ENCODE measurements at places on chromosomes 2 and 18.

- no peak for DNase-seq
Measured at GRCh38 chr2:142056784-142057183, 74.0 kb downstream of the LRP1B start.

DNA sequence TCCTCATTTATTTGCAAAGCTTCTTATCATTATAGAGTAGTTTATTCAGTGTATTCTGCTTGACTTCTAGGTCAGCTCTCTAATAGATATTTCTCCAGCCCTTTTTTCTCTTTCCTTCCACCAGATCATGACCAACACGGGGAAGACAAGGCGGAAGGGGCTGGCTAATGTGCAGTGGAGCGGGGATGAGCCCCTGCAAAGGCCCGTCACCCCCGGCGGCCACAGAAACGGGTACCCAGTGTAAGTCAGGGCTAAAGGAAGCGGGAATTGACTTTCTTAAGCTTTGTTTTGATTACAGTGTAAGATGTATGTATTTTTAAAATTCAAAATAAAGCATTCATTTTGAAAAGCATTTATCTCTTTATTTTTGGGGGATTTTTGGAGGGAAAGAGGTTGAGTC is 50.7 kb upstream of the B3GNT7 start:
- DNase-seq, result no peak

GRCh38 chr18:58315739-58316215 is 271.8 kb downstream of the NEDD4L start:
- DNase-seq, result no peak

DNA sequence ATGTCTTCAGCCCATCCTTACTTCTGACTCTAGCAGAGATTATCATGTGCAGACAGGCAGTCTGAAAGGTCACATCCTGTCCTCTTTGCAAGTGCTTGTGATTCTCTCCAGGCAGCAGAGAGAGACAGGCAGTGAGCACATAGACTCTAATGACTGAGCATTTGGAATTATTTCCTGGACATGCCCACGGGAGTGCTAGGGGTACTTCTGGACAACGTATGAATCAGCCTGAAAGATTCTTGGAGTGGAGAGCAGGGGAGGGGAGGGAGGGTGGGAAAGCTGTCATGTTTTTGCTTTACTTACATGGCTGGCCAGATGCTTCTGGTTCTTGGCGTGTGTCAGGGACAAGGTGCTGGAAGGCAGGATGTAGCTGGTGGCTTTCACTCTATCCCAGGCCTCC is 150.6 kb downstream of the RIF1 start:
- DNase-seq, result no peak

DNA sequence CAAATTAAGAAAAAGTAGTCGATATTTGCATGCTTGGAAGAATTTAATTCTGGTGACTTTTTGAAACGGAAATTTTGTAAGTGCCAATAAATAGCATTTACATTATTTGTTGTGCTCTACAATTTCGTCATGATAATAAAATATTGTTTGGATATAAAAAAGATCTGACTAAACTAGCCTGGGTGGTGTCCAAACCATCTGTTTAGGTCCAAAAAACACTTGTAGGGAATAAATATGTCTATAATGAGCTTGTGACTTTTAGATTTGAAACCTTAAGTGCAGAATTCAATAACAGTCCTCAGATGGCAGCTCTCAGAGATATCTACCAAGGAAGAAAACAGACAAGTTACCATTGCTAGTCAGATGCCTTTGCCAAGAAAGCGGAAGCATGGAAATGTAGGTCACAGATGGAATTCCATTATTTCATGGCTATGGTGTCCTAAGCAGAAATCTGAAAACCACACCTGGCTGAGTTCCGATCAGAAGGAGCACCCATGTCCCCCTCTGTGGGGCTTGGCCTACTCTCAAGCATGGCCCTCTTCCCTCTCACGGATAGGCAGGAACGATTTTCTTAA is 731.1 kb downstream of the RNF144A start:
- DNase-seq, result no peak

DNA sequence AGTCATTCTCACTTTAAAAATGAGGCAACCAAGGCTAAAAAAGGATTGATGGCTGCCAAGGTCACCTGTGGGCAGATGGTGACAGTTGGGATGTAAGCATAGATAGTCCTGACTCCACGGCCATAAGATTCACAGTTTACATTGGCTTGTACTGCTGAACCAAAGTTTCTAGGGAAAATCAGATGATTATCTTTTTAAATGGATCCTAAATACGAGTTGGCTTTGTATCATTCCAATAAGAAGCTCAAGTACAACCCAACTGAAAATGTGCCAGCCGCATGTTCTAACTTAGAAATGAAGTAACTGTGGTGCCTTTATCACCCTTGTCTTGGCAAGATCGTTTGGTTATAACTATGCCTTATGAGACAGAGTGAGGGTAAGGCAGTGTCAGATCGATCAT is 27.6 kb downstream of the HK2 start:
- no peak for DNase-seq

- DNase-seq, result no peak
Measured at GRCh38 chr2:85998071-85998991, 107.4 kb downstream of the POLR1A start.

- DNase-seq, result no peak
Measured at GRCh38 chr2:186687807-186688211, 6.1 kb upstream of the FAM171B start.

- no peak for DNase-seq
Measured at GRCh38 chr2:211900000-211900399, 638.6 kb downstream of the ERBB4 start.

DNA sequence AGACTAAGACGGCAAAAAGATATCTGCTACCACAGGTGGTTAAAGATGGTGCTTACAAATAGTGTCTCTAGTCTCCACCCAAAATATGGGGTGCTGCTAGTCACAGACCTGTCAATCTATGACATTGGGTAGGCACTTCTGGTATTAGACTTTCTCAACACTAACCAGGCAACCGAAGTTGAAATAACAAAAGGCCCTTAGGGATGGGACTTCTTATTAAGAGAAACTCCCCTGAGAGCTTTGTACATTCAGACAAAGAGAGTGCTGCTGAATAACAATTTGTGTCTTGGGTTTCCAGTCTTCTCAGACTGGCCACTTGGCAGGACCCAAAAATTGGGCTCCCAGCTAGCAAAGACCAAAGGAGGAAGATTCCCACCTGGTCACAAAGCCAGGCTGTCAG is 310.0 kb downstream of the CNTNAP5 start:
- no peak for DNase-seq

DNA sequence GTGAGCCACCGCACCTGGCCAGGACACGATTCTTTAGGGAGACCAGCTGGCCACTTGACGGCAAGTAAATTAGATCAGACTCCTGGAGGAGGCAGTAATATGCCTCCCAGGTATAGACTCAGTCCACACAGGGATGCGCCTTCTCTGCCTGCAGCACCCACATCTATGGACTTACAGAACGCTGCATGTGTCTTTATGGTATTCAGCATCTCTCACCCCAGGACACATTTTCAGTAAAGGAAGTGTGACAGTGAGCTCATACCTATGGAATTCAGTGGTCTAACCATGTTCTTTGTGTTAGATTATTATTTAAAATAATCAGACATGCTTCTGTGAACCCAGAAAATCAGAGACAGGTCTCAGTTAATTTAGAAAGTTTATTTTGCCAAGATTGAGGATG is 5.9 kb upstream of the NARS1 start:
- no peak for DNase-seq

- no peak for DNase-seq
Measured at GRCh38 chr2:134287323-134287722, 33.5 kb downstream of the MGAT5 start.

DNA sequence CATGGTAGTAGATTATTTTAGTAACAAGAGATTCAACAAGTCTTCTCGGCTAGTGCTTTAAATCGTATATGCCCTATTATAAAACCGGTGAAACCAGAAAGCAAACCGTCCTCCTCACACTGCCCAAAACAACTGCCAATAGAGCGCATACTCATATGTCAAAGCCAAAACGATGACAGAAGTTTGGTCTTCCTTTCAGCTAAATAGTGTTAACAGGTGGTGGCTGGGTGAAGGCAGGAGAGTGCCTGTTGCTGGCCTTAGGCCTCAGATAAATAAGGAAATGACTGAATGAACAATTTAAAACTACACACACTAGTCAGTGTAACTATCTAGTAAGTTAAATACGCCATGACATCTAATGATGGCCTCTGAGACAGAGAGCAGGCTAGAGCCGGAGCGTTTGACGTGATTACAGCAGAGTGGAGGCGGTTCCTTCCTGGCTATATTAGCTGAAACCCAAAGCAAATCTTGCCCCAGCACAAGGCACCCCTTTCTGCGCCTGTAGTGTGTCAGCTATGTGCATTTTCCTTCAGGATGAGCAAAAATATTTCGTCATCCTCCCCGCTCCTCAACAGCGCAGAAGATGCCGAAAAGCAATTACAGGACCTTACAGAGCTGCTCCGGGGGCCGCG is 1.6 kb downstream of the LONRF2 start:
- DNase-seq, result no peak

DNA sequence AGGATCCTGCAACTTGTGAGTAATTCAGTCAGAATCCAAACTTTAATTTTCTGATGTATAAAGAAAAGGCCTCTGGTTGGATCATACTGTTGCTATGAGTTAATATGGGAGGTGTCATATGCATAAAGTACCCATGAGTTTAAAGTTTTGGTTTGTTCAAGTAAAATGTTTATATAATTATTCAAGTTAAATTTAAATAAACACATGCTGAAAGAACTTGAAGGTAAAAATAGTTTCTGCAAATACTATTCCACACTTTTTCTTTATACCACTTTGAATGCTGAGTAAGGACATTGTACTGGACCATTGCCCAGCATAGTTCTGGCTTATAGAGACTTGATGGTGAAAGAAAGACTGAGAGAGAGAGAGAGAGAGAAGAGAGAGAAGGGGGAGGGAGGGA is 30.7 kb downstream of the PKP4 start:
- no peak for DNase-seq

DNA sequence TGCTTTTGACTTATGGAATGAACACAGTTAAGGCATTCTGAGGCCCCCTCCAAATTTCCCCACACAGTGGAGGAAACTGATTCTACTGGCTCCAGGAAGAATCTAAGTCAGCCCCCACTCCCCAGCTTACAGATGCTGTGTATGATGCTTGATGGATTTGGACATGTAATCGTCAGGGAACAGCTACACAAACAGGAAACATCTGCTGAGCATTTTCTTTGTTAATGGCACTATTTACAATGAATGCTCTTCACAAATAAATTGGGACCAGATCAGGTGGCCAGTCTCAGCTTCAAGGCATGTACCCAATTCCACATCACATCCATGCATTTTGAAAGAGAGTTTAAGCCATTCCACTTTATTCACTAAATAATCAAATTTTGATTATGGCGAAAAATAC is 562.3 kb downstream of the SOX11 start:
- no peak for DNase-seq

DNA sequence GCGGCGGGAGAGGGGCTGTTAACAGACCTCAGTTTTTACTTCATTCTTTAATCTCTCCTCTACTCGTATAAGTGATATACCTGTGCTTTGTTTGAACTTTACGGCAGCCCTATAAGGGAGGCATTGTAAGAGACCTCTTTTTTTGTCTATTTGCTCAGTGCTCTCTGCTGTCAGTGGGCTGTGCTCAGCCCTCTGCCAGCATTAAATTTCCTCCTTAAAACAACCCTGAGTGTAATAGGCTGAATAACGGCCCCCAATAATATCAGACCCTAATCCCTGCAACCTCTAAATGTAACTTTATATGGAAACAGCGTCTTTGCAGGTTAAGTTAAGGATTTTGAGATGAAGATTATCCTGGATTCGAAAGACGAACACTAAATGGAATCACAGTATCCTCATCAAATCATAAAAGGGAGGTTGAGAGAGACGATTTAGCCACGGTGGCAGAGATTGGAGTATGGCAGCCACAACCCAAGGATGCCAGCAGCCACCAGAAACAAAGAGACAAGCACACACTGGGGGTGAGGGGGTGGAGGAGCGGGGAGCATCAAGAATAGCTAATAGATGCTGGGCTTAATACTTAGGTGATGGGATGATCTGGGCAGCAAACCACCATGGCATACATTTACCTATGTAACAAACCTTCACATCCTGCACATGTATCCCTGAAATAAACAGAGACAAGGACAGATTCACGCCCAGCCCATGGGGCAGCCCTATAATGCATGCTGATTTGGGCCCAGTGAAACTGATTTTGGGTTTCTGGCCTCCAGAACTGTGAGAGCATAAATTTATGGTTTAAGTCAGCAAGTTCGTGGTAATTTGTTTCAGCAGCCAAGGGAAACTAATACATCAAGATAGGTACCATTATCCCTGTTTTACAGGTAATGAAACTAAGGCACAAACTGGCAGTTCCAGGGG is 894 bp upstream of the FARSB start:
- DNase-seq, result no peak

DNA sequence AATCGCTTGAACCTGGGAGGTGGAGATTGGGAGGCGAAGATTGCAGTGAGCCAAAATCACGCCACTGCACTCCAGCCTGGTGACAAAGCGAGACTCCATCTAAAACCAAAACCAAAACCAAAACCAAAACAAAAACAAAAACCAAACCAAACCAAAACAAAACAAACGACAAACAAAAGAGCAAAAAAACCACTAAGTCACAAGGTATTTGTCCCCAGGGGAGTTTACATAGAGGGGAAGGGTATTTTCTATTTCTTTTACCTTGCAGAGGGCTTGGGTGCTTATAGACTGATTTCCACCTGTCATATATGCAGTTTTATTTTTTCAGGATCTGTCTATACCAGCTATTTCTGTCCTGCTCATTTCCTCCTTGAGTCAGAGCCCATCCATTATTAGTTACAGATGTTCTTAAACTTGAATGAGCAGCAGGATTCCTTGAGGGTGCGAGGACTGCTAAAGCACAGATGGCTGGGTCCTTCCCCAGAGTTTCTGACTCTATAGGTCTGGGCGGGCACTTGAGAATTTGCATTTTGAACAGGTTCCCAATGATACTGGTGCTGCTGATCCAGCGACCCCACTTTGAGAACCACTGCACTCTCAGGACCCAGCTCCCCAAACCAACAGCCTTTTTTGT is 102.2 kb upstream of the UXS1 start:
- DNase-seq, result no peak

GRCh38 chr18:32930695-32931301 is 158.0 kb upstream of the KLHL14 start:
- peak; percentile 13 for DNase-seq

- DNase-seq, result no peak
Measured at GRCh38 chr2:240162531-240162930, 22.1 kb upstream of the OTOS start.

- no peak for DNase-seq
Measured at GRCh38 chr2:67755156-67755882, 307.5 kb downstream of the C1D start.

DNA sequence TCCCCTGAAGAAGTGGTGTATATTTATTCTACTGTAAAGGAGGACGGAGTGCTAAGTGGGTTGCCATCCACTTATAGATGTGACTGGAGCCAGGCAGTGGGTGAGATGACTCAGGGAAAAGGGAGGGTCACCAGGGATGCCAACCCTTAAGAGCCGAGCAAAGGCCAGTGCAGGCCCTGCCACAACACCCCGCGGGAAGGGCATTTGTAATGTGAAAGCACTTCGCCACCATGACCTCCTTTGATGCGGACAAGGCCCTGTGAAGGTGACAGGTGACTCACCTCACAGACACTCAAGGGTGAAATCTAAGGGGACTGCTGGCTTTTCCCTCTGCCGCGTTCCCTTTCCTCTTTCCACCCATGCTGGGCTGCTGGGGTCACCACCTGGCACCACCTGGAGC is 50.2 kb upstream of the MRPL33 start:
- DNase-seq, result no peak

GRCh38 chr2:153047220-153047619 is 328.8 kb downstream of the ARL6IP6 start:
- no peak for DNase-seq

Data from AG09309 (cell line).